ENCODE measurements at places on chromosomes 2 and 18.
A peak's percentile ranks its signal among the peaks of the same experiment; 100 is the strongest.

- no peak for DNase-seq
Observed at GRCh38 chr18:38933910-38934510, 1368.4 kb upstream of the CELF4 start.

GRCh38 chr2:62236499-62236898, 40.6 kb downstream of the B3GNT2 start:
- no peak for DNase-seq

- peak; percentile 19 for DNase-seq
Observed at GRCh38 chr2:1769703-1770422, 25.5 kb upstream of the PXDN start.

DNA sequence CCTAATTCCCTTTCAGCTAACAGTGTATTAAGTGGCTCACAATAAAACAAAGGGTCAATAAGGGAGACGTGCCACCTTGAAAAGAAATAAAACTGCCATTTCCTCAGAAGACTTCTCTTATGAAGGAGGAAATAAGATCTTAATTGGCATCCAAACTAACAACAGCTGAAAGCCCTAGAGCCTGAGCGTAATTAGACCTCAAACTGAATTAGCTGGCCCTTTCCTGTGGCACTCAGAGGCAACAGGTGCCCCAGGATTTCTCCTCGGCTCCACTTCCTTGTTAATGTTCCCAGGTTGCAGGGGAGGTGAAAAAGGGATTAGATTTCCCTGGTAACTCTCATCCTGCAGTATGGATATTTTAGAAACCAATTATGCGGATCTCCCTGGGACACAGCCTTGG, 804.3 kb downstream of the DCDC2C start:
- DNase-seq = no peak

GRCh38 chr2:63023444-63023843, 27.2 kb upstream of the OTX1 start:
- no peak for DNase-seq

DNA sequence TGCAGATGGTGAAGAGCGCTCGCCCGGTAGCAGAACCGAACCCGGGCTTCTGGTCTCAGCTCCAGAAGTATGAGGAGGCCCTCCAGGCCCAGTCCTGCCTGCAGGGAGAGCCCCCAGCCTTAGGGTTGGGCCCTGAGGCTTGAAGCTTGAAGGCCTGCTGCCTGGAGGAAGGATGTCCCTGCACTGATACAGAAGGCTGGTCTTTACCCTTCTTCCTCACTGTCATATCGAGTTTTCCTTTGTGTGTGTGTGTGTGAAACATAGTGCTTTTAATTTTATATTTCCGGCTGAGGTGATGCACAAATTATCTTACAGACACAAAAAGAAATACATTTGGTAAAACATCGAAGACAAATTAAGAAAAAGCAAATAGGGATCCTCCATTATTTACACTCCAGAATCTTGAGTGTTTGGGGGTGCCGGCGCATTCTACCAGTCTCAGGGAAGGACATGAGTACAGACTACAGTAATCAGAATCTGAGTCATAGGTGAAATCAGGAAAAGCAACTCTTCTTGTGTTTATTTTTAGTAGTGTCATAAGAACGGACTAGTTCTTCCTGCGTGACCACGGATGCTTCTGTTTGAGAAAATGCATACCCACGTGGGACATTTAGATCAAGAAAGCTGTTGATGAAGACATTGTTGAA, 1.3 kb downstream of the DUSP28 start:
- no peak for DNase-seq

DNA sequence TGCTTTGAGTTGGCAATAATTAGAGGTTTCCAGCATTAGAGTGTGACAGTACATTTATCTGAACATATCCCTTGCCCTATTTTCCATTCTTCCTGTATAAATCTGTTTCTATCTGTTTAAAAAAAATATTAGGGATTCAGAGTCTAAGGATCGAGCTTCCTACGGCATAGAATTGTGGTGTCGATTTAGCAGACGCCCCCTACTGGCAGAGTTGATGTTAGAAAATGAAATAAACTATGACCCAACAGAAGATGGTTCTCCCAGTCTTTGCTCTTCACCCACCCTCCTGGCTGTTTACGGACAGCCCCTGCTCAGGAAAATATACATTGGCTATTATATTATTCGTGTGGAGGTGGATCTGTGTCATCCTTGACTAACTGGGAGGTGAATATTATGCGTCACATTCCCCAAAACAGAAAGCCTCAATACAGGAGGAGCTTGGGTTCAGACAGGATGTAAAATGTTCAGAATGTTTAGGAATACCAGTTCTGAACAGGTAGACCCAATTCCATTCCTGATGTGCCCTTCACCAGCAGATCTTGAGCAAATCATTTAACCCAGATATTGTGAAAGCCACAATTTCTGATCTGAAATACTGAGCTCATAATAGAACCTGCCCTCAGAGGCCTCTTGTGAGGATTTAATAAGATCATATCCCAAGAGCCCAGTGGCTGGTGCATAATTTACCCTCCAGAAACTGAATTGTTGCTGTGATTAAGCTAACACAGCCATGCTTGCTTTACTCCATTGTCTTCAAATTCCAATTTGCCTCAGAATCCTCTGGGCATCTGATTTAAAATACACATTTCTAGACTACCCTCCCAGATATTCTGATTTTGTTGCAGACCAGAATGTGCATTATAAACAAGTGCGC, 10.8 kb upstream of the ERMN start:
- no peak for DNase-seq

GRCh38 chr2:109472974-109473373, 140.8 kb downstream of the SEPTIN10 start:
- DNase-seq = no peak

DNA sequence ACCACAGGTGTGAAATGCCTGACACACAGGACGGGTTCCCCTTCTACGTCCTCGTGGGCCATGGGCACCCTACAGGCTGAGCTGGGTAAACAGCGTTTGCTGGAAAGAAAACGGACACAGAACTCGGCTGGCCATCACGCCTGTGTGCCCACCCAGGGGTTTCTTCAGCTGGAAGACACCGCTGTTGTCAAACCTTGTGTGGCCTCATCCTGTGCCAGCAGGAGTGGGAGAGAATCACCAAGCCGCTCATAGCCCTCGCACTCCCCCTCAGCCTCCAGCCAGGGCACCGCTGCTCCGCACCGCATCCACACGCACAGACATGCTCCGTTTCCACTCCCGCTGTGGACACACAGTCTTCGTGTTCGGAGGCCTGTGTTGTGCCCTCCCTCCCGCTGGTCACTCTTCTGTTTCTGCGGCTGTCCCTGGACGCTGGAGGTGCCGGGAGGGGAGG, 161.4 kb downstream of the PXDN start:
- no peak for DNase-seq

DNA sequence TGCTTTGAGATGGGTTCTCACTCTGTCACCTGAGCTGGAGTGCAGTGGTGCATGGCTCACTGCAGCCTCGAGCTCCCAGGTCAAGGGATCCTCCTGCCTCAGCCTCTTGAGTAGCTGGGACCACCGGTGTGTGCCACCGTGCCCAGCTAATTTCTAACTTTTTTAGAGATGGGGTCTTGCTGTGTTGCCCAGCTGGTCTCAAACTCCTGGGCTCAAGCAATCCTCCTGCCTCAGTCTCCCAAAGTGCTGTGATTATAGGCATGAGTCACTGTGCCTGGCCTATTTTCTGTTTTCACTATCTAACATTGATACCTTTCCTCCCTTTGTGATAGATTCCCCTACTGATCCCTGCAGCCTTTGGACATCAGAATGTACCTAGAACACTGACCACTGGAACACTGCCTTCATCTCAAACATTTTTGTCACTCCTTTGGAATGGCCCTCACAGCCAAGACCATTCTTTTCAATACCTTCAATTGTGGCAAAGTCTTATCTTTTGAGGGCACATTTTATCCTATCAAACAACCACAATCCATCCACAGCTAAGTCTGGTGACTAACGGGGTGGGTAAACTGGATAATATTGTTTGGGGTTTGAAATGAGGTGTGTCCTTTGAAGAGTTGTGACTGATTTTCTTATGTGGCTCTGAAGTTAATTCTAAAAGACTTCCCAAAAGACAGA, 43.7 kb downstream of the EPAS1 start:
- DNase-seq = no peak

- DNase-seq = no peak
Observed at GRCh38 chr18:2002151-2002550, 569.2 kb downstream of the METTL4 start.

DNA sequence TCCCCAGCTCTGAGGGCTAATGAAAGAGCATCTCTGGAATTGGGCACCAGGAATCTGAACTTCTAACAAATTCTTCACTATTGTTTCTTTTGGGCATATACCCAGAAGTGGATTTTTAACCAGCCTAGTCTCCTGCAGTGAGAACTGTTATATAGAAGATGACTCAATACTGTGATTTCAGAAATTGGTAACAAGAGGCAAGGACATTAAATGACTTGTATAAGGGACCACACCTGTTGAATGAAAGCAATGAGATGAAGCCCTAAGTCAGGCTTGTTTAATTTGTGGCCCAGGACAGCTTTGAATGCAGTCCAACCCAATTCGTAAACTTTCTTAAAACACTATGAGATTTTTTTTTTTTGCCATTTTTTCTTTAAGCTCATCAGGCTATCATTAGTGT, 57.9 kb downstream of the EPC2 start:
- no peak for DNase-seq

GRCh38 chr2:228268756-228269155, 87.3 kb upstream of the SPHKAP start:
- DNase-seq = no peak

DNA sequence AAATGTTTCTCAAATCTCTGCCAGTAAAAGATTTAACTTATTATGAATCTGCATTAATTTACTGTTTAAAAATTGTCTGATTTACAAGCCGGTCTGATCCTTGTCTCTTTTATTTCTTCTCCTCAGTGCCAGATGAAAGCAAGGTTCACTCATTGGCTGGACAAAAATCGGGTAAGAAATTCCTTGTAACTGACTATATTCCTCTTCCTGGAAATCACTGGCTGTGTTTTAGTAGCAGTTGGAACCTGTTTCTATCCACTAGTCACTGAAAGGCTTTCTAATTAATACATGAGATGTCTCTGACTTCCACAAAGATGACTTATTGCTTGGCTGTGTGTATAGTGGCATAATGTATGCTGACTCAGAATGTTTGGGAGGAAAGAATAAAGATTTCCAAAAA, 436.6 kb upstream of the NRP2 start:
- no peak for DNase-seq
